GM10248 (cell line): ENCODE measurements at places on chromosomes 1 and 21.
A peak's percentile ranks its signal among the peaks of the same experiment; 100 is the strongest.

GRCh38 chr1:69110851-69111250, 456.9 kb upstream of the LRRC7 start:
- DNase-seq = no peak

GRCh38 chr1:162564762-162565218, 3.3 kb downstream of the UAP1 start:
- no peak for DNase-seq

DNA sequence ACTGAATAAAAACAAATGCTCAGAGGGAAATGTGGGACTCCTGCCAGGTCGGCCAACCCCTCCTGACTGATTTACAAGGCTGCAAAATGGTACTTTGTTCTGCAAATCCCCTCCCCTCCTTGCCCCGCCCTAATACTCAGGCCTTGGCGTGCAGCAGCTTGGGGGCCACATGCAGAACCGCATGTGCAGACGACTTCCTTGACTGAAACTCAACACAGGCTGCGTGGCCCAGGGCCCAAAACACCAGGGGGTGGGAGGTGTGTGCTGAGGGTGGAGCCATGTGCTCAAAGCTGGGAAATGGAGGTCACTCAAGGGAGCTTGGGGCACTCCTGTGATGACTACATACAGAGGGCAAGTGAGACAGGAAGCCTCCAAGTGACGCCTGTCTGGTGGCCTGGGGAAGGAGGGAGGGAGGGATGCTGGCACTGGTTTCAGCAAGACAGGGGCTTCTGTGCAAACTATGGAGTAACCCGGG, 87.2 kb downstream of the MRPL37 start:
- DNase-seq = peak; percentile 56

DNA sequence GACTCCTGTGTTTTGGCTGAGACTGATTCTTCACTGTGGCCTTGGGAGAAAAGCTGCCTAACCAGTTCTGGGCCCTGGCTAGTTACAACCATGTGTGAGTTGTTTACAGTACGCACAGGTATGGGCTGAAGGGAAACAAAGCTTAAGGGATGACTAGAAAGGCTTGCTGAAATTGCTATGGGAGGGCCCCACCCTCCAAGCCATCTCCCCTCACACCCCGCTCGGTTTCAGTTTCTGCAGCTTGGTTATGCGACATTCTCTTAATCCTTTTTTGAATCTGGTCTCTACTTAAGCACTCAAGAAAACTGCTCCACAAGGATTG, 43.1 kb downstream of the PBX1 start:
- DNase-seq = no peak
